GM19239 (cell line): ENCODE measurements at places on chromosomes 7 and 10.

DNA sequence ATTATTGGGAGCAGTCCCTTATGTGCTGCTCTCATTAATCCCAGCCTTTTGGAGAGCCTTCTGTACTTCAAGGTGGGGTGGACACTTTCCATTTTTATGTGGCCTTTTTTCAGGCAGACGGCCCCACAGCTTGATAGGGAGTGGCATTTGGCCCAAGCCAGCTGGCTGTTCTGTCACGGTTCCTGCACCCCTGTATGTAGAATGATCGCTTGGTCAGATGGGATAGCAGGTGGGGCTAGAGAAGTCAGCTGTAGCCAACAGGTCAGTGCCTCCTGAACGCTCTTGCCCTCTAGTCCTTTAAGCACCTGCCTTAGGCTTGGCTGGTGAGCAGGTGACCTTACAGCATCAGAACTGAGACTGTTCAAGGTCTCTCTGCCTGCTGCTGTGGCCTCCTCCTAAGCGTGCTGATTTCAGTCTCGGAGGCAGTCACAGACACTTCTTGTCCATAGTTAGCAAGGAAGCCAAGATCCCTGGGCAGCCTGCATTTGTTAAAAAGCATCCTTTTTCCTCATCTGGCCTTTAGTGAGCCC is 95.3 kb downstream of the LRRC4 start:
- no peak for DNase-seq

DNA sequence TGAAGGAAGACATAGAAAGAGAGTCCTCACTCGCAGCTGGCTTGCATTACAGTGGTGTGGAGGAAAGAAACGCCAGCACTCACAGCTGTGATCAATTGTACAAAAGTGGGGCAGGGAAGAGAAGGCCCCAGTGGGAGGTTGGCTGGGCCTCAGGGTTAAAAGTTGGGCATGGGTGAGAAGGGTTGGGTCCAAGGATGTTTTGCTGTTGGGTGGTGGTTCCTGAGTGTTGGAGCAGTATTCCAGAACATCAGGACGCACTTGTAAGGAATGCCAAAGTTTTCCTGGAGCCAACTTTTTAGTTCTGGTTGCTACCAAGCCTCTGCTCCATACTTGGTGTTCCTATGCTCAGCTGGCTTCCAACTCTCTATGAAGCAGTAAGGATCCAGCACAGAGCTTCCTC is 55.4 kb upstream of the MKRN1 start:
- DNase-seq: no peak

- DNase-seq: no peak
Observed at GRCh38 chr7:92306153-92306552, 60.4 kb downstream of the ANKIB1 start.

- DNase-seq: no peak
Observed at GRCh38 chr10:101046332-101047238, 15.2 kb upstream of the KAZALD1 start.

DNA sequence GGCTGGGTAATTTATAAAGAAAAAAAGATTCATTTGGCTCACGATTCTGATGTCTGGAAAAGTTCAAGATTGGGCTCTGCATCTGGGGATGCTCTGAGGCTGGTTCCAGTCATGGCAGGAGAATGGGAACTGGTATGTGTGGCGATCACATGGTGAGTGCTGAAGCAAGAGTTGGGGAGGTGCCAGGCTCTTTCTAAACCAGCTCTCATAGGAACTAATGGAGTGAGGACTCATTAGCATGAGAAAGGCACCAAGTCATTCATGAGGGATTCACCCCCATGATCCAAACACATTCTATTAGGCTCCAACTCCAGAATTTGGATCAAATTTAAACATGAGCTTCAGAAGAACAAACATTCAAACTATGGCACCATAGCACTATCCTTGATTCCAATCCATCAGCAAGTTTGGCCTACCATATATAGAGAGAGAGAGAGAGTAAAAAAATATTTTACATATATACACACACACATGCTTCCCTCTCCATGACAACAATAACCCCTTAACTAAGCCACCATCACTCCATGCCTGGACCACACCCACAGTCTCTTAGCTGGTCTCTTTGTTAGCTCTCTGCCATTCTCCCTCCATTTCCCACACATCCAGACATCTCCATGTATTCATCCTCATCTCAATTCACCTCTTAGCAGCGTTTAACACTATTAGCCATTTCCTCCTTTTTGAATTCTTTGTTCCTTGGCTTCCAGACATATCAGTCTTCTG is 57.9 kb downstream of the NPY start:
- DNase-seq: no peak

DNA sequence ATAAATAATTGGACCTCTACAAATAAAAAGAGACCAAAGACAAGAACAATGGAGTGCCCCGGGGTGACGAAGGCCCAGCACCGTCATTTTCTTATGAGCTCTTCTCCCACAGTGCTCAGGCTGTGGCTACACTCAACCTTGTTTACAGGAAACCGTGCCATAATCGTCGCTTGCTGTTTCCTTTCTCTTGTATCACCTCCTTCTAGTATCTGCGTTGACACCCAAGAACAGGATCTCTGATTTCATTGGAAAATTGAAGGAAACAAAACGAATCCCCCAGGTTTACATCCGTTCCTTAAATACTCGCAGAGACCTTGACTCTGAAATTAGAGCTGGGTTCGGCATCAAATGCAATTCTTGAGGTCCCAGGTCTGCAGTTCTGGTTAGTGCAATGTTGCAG is 1.7 kb upstream of the IGFBP3 start:
- no peak for DNase-seq

DNA sequence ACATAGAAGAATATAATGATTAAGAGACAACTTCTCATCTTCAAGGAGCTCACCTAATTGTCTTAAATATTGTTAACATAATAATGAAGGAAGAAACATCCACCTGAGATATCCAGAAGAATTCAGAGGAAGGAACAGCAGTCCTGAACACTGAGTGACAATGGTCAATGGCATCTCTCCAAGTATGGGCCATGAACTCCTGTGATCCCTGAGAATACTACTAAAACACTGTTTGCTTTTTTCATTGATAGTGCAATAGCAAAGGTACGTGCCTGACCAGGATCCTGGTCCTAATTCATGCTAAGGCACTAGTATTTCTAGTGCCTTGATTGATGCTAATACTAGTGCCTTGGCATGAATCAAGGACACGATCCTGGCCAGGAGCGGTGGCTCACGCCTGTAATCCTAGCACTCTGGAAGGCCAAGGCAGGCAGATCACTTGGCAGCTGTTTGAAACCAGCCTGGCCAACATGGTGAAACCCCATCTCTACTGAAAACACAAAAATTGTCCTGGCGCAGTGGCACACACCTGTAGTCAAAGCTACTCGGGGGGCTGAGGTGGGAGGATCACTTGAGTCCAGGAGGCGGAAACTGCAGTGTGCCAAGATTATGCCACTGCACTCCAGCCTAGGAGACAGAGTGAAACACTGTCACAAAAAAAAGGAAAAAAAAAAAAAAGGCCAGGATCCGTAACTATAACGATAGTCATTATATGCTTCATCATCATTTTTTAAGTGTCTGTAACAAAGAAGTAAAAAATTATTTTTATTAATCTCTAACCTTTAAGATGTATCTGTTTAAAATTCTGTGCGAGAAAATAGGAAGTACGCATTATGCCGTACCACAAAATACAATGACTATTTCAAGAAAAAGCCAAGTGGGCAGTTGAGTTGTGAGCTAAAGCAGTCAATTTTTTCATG is 49.1 kb downstream of the SRPK2 start:
- DNase-seq: no peak

- no peak for DNase-seq
Observed at GRCh38 chr7:97008275-97008917, 3.0 kb downstream of the DLX6 start.

GRCh38 chr10:10392511-10392910 is 625.2 kb upstream of the CELF2 start:
- DNase-seq: no peak

DNA sequence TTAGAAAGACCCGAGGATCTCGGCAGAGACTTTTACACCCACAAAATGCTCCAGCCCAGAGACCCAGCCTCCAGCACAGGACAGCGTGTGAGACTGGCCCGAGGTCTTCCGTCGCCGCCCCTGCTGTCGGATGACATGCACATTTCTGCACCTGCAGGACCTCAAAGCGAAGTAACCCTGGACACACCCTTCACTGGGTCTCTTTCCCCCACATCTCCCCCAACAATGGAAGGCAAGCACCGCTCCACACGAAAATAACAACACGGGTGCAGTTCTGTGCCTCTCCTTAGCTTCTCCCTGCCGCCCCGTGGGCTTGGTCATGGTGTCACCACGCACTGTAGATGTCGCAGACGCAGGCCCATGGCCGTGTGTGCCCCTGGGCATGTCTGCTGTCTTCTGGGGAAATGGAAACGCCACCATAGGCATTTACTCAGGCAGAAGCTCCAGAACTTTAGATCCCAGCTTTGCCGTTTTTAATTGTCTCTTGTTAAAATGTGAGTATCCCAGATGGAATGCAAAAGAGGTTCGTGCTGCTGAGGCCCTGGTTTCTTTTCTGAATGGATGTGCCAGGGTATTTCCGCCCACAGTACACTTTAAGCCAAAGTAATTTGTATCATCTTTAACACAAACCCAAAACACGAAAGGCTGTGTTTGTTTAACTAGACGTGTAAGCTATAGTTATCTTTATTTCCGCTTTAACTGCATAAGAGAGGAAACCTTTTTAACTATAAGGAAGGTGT is 237.9 kb downstream of the MGMT start:
- no peak for DNase-seq

- no peak for DNase-seq
Observed at GRCh38 chr10:91602868-91603568, 29.9 kb downstream of the PPP1R3C start.

DNA sequence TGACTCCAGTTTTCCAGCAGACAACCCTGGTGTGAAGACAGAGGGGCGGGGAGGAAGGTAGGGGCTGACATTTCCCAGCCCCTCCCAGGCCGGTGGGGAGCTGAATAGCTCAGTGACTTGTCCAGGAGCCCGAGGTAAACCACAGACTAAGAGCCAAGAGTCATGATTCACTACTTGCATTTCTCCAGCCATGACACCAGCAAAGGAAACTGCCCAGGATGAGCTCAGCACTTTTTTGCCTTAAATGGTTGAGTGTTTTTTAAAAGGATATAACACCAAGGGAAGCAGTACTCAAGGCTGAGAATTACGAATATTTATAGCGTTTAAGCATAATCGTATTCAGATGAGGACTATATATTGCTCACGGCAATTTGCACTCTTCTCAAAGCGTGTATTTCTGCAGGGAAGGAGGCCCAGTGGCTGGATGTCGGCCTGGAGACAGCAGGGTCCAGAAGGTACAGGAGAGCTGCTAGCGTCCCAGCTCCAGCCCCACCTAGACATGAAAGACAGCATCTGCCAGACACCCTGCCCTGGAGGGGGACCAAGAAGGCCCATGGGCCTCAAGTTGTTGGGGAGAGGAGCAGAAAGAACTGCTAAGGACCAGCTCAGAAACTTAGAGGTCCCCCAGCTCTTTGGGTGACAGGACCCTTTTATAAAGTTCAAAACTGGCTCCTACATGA is 141.4 kb downstream of the GRID1 start:
- DNase-seq: no peak

DNA sequence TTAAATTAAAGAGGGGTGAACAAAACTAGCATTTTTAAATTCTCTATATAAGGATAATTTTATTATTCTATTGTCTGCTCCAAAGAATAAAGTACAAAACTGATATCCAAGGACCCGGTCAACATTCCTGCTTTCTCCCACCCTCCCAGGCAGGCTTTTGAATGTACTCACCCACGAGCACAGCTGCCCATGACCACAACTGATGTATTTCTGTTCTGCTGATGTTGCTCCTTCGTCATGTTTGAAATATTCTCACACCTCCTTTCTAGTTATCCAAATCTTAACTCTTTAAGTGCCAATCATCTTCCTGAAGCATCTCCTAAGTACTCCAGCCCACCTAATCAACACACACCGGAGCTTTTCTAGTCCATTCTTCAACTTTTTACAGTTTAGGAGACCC is 46.7 kb downstream of the CALD1 start:
- no peak for DNase-seq

DNA sequence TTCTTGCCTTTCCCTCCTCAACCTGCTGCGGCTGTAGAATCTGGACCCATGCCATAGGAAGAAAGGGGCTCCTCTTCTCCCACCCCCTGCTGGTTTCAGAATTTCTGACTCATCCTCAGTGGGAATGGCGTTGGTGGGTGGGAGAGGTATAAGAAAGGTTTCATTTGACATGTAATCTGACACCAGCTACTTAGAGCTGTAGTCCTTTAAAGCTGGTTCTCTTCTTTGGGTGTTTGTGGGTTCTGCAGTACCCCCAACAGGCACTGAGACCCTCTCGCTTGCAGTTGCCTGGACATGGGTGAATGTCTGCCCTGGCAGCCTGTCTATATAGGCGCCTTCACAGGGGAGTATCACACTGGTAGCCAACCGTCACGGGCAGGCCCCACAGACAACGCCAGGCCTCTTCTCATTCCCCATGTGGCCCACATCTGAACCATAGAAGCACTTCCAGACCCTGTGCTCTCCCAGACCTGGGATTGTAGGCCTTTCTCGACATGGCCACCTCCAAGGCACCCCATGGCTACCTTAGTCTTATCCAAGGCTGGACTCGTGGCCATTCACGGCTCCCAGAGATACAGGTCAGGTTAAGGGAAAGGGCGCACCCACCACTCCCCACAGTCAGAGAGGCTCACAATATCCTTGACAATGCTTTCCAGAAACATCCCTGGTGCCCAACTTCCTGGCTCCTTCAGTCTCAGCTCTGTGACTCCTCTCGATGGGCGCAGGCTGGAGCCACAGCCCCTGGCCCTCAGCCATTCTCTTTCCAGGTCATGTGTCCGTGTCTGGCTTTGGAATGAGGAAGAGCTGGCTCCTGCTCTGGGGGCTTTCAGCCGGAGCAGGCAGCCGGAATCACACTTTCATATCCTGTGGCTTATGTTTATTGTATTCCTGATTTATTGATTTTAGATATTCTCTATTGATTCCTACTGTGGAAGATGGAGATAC is 17.5 kb downstream of the ZNF862 start:
- no peak for DNase-seq

- no peak for DNase-seq
Observed at GRCh38 chr7:131076032-131076431, 251.6 kb upstream of the MKLN1 start.

GRCh38 chr10:79055892-79056291 is 12.9 kb upstream of the ZMIZ1 start:
- no peak for DNase-seq

DNA sequence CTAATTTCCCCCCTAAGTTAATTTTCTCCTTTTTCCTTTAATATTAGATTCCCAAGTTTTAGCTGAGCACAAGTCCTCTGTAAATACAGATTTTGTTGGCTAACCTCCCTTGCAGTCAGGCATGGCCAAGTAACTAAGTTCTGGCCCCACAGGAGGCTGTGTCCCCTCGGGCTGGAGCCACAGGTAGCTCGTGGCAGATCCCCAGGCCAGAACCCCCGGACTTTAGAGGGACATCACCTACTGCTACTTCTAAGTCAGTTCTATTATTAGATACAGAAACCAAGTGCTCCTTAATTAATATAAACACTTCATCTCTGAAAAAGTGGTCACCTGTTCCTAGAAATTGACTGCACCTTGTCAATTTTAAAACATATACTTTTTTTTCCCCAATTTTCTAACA is 46.1 kb upstream of the NCAPG2 start:
- DNase-seq: no peak
